WTC11 (cell line): ENCODE measurements at places on chromosomes 3 and 15. TPM values are rescaled to one million over a fixed set of nuclear protein-coding genes. Genes with fewer than 3 reads are reported as not detected.

The ZDHHC23 gene
- total RNA-seq, result 16.1 to 19.2 TPM (median 17.9 TPM) in 3 replicates

The TTLL13 gene
- total RNA-seq, result 0.18 to 0.76 TPM (median 0.48 TPM) in 3 replicates

The FAM43A gene
- total RNA-seq, result 2.6 to 3.8 TPM (median 3.7 TPM) in 3 replicates

The MUSTN1 gene
- total RNA-seq, result 2.7 to 4.2 TPM (median 3.3 TPM) in 3 replicates

The PRICKLE2 gene
- 4.5 to 5.6 TPM (median 4.7 TPM) in 3 replicates for total RNA-seq

The PLSCR5 gene
- not detected in 3 replicates for total RNA-seq

The ITIH1 gene
- total RNA-seq, result 0.26 to 0.69 TPM (median 0.50 TPM) in 3 replicates

The CRYBG3 gene
- total RNA-seq, result 12.6 to 13.6 TPM (median 13.3 TPM) in 3 replicates

The CCR5 gene
- total RNA-seq, result 0.09 TPM in 1 of 3 replicates, not detected in the others

The NEO1 gene
- total RNA-seq, result 33.4 to 39.5 TPM (median 37.1 TPM) in 3 replicates

The NR1I2 gene
- 1.7 to 2.8 TPM (median 2.7 TPM) in 3 replicates for total RNA-seq

- no peak for DNase-seq
These were observed 19.2 kb upstream of the RAD18 start for GRCh38 chr3:8982509-8982908.

- no peak for DNase-seq
These were observed 18.0 kb upstream of the DUT start for GRCh38 chr15:48313216-48313615.

- no peak for DNase-seq
These were observed 385.4 kb downstream of the MFSD1 start for GRCh38 chr3:159187232-159187631.

DNA sequence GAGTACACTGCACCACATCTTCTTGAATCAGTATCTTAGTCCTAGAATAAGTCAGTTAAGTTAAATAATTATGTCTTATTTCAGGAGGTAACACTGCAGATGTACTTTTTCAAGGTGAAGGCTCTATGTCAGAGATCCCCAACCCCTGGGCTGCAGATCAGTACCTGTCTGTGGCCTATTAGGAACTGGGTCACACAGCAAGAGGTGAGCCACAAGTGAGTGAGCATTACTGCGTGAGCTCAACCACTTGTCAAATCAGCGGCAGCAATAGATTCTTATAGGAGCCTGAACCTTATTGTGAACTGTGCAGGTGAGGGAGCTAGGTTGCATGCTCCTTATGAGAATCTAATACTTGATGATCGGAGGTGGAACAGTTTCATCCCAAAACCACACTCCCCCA lies 851.9 kb upstream of the ALCAM start:
- DNase-seq, result no peak

GRCh38 chr3:170178651-170179050 lies 2.9 kb downstream of the PHC3 start:
- no peak for DNase-seq

- no peak for DNase-seq
These were observed 92.7 kb downstream of the BOC start for GRCh38 chr3:113304102-113304501.

GRCh38 chr3:104519068-104519467 lies 847.6 kb upstream of the ALCAM start:
- DNase-seq, result no peak

DNA sequence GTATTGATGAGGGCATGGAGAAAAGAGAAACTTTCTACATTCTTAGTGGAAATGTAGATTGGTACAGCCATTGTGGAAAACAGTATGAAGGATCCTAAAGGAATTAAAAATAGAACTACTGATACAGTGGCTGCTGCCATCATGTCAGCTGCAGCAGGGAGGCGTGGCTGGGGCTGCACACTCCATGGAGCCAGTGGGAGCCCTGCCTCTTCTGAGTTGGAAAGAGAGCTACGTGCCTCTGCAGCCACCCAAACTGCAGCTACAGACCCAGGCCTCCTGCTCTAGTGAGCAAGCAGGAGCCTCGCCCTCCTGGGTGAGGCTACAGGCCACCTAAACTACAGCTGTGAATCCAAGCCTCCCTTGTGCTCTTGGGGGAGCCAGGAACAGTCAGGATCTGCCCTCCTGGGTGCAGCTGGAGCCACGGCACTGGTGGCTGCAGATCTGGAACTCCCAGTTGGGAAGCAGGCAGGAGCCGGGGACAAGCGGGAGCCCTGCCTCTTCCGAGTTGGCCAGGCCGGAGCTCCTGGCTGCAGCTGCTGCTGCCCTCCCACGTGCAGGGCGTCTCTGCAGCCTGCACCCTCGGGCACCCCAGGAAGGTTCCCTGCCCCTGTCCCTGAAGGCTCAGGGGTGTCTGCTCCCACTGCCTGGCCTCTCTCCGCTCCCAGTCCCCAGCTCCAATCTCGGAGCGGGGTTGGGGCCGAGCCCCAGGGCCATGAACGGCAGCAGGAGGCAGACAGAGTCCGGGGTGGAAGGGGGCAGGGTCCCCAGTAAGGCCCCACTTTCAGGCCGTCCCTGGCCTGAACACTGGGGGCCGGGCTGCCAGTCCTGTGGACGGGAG lies 64.5 kb downstream of the THBS1 start:
- DNase-seq, result no peak

DNA sequence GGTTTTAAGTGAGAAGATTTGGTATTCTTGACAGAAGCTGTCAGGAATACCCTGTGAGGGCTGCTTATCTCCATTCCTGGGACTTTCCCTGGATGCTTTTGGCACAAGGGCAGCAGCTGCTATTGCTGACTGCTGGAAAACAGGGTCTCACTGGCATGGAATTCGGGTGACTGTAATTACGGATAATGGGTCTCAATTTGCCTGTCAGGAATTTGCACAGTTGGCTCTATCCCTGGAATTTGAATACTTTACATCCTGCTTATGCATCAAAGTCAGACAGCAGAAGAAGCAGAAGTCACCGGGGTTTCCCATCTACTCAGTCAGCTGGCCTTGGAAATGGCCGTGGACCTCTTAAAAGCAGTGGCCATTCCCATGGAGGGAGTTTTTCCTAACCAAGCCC lies 25.9 kb upstream of the AKAP13 start:
- no peak for DNase-seq

- DNase-seq, result no peak
These were observed 23.6 kb downstream of the RASGRP1 start for GRCh38 chr15:38541026-38541425.

DNA sequence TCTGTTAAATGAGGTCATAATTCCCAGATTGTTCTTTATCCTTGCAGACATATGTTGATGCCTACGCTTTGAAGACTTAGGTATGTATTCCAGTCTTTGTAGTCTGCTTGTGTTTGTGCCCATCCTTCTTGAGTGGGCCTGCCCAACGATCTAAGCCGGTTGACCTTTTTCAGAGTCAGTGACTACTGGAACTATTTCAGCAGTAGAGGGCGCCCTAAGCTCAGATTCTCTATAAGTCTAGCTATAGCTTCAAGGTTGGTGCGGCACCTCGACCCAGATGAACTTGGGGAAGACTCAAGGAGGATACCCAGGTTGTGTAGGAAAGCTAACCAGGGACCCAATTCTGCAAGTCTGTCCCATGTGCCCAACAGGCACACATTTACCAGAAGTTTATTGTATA lies 228.8 kb upstream of the PPP2R3A start:
- DNase-seq, result peak; percentile 76

DNA sequence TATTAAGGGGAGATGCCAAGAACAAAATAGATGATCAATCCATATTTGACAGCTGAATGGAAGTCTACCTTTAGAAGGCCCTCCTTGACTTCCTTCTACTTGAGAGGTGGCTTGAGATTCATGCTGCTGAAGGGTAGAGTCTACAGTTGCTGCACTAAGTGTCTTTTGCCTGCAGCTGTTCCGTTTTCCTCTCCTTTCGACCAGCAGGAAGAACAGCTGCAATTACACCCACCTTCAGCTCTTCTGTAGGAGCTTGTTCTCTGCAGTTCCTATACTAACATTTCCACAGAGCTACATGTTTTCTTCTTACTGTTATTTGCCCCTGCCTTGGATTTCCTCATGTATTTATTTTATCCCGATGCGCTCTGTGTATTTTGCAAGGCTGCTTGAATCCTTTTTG lies 79.1 kb downstream of the ARRDC4 start:
- DNase-seq, result no peak

- DNase-seq, result no peak
These were observed 54.0 kb upstream of the TMEM108 start for GRCh38 chr3:132984181-132984580.

DNA sequence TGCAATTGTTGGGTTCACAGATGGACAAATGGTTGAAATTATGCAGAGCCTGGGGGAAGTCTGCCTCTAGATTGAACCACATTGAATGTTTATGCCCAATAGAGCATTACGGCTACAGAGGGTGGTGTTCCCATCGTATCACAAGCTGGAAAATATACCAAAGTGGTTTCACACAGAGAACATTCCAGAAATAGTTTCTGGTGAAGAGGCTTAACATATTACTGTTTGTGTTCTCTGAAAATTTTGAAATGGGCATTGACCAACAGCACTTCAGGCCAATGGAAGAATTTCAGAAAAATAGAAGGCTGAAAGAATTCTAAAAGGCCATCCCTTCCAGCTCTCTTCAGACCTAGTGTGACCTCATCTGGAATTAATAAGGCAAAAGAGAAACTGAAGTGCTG lies 203.9 kb downstream of the NEK10 start:
- DNase-seq, result no peak

GRCh38 chr3:140093742-140094141 lies 158.8 kb downstream of the CLSTN2 start:
- DNase-seq, result no peak

- no peak for DNase-seq
These were observed 24.7 kb downstream of the PXK start for GRCh38 chr3:58357402-58357801.

DNA sequence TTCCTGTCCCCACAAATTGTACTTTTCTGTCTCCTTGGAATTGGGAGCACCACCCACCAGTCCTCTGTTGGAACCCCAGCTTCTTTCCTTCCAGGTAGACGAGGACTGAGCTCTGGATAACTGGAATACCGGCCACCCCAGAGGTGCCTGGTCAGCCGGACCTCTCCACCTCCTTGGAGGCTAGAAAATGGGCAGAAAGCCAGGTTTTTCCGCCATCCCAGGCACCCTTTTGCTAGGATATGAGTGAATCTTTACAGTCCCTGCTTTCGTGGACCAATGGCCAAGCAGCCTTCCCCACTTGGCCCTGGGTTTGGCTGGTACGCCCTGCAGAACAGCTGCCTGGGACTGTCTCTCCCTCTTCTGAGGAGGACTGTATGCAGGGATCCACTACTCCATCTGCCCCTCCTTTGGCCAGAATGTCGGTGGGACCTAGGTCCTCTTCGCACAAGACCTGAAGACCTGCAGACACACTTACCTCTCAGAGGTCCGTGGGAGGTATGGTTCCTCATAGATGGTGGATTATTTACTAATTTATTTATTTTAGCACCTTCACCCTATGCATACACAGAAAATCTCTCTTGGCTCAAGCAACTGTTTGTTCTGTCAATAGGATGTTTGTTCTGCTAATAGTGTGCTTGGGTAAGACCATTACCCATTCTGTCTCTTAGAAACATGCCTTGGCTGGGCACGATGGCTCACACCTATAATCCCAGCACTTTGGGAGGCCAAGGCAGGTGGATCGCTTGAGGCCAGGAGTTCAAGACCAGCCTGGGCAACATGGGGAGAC lies 8.6 kb upstream of the CHAC1 start:
- no peak for DNase-seq

DNA sequence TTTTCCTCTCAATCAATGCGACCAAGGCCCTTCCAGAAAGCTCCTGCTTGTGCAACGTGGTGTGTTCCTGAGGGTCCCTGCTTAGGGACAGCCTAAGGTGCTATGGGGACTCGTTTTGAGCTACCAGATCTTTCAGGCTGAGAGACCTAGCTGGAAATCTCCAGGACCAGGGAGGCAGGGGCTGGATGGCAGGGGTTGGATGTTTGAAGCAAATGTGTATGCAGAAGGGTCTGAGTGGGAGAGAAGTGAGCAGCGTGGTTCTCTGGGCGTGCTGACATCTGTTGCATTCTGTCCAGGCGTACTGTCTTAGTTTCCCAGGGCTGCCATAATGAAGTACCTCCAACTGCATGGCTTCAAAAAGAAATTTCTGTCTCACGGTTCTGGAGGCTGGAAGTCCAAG lies 31.7 kb upstream of the SLCO2A1 start:
- DNase-seq, result no peak

GRCh38 chr3:153137626-153138025 lies 24.4 kb upstream of the RAP2B start:
- no peak for DNase-seq

DNA sequence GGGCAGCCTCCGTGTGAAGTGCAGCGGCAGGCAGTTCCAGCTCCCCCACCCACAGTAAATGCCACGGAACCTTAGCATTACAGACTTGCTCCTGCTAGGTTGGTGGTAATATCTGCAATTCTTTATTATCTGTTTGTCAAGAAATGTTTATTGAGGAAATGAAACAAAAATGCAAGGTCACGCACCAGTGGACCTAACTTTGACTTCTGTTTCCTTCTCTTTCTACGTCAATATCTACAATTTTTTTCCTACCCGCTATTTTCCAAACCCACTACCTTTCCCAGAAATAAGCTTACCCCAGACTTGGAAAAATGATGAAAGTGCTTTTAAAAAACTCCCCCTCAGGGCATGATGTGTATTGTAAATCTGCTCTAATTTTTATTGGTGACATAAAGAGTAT lies 18.9 kb downstream of the ILDR1 start:
- no peak for DNase-seq

DNA sequence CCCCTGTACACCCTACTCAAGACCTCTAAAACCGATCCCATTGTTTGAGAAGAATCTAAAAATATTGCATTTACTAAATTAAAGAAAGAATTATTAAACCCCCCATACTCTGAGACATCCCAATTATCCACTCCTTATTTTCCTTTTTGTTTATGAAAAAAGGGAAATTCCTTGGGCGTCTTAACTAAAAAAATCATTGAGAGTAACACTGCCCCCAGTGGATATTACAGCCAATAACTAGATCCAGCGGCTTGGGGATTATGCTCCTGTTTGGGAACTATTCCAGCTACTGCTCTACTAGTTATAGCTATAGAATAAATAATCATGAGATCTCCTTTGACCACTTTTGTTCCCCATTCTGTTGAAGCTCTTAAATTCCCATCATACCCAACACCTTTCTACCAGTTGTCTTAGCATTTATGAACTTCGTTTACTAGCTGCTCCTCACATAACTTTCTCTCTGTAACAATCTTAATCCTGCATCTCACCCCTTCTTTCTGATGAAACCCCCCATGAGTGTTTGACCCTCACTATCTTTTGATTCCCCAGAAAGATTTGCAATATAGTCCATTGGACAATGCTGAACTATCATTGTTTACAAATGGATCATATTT lies 12.7 kb upstream of the CFAP91 start:
- DNase-seq, result no peak

GRCh38 chr3:150074697-150075416 lies 104.2 kb upstream of the PFN2 start:
- DNase-seq, result no peak

GRCh38 chr15:43749690-43750345 lies 3.6 kb downstream of the PDIA3 start:
- no peak for DNase-seq
